ENCODE measurements at places on chromosomes 13 and 19.

- DNase-seq: no peak
Observed at GRCh38 chr13:53159431-53159830, 130.8 kb downstream of the OLFM4 start.

DNA sequence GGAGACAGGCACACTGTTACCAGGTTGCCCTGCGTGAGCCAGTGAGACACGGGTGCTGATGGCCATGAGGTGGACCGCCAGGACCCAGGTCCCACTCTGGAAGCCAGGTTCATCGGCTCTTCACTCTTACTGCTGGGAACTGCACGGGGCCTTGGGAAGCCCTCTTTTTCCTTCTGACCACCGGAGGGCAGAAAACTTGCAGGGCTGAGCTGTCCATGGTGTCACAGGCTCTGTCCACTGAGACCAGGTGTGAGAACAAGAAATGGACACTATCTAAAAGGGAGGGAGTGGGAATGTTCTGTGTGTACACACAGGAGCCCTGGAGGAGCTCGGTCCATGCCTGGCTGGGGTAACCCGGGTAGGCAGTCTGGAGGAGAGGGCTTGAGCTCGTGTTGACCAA, 93.4 kb downstream of the UQCRFS1 start:
- DNase-seq: no peak

DNA sequence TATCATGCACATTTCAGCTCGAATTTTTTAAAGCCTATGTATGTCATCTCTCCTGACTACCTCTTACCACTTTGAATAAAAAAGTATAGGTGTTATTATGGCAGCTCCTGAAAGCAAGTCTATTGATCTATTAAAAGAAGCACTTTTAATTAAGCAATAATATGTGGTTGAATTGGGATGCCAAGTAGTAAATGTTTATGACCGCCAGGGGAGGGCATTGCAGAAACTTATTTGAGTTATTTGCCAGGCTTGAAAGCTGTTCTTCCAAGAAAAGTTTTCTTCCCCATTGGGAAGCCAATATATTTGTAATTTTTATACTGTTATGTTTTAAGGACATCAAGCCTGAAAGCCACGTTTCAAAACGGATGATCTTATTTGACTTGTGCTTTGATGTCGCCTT, 88.1 kb upstream of the SOX21 start:
- DNase-seq: no peak

- DNase-seq: no peak
Observed at GRCh38 chr13:113210833-113211232, 1.4 kb downstream of the CUL4A start.

DNA sequence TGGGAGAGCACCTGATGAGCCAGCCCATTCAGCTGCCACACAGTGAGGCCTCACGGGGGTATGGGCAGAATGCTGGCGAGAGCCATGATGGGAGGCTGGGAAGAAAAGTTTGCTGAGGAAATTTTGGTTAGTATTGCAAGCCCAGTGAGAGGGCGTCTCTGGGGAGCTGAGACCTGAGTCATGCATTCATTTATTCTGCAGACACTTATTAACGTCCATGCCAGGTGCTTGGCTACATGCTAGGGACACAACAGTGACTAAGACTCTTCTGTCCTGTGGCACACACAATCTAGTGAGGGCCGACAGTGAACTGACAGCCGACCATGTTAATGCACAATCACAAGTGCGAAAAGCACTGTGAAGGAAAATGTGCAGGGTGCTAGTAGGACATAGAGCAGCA, 27.2 kb downstream of the WDR62 start:
- DNase-seq: no peak

DNA sequence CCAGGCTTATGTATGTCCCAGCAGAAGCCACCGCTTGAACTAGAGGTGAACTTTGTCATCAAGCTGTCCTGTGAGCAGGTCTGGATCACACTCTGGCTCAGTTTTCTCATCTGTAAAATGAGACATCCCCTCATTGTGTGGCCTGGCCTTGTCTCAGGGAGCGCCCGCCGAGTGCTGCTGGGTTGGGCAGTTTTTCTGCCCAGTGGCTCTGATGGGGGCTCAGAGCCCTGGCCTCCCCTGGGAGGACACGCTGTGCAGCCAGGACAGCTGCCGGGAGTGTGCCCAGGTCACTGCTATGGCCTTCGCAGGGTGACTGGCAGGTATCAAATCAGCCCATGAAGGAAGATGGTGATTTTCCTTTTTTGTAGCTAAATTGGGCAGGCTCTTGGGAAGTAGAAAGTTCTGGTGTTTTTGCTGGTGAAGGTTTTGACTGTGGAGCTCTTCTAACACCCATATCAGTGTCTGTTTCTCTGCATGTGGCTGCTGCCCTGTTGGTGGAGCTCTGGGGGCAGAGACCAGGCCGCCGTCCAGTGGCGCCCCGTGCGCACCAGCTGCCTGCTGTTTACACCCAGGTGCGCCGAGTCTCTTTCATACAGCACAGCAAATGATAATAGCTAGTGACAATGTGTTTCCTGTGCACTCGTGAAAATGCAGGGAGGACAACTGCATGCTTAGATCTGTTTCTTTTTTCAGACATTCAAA, 40.8 kb downstream of the SLC7A9 start:
- peak; percentile 29 for DNase-seq

DNA sequence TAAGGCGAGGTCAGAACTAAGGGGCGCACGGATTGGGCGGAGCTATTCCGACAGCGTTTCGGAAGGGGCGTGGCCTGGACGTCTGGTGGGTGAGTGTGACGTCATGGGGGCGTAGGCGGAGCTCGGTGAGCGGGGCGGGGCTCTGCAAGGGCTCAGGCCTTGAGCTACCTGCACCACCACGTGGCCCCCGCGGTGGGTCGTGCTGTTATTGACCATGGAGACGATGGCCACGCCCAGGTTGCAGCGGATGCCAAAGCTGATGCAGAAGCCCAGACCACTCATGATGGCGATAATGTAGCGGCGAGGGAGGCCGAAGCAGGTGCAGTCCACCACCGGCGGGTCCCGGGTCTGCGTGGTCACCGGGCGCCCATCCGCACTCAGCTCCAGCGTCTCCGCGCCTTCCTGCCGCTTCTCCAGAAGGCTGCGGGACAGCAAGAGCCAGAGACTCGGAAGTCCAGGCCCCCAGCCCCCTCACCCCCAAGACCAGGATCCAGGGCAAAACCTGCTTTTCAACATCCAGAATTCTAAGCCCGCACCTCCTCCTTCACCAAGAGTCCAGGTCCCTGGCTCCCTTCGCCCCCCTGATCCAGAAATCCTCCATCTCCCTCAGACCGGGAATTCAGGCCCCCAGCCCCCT, 4.8 kb downstream of the SLC17A7 start:
- no peak for DNase-seq

DNA sequence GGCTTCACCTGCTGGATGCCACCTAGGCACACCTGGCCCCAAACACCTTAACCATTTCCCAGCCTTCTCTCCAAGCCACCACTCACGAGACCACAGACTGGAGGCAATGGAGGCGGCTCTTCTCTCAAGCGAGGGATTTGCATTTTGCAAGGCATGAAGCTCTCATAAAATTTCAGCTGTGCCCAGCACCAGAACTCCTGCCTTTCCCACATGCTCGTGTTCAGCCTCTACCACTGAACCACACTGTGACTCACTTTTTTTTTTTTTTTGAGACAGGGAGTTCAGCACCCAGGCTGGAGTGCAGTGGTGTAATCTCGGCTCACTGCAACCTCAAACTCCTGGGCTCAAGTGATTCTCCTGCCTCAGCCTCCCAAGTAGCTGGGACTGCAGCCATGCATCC, 10.6 kb downstream of the NANOS3 start:
- DNase-seq: no peak

GRCh38 chr13:46025157-46025556, 27.4 kb downstream of the ZC3H13 start:
- DNase-seq: no peak

DNA sequence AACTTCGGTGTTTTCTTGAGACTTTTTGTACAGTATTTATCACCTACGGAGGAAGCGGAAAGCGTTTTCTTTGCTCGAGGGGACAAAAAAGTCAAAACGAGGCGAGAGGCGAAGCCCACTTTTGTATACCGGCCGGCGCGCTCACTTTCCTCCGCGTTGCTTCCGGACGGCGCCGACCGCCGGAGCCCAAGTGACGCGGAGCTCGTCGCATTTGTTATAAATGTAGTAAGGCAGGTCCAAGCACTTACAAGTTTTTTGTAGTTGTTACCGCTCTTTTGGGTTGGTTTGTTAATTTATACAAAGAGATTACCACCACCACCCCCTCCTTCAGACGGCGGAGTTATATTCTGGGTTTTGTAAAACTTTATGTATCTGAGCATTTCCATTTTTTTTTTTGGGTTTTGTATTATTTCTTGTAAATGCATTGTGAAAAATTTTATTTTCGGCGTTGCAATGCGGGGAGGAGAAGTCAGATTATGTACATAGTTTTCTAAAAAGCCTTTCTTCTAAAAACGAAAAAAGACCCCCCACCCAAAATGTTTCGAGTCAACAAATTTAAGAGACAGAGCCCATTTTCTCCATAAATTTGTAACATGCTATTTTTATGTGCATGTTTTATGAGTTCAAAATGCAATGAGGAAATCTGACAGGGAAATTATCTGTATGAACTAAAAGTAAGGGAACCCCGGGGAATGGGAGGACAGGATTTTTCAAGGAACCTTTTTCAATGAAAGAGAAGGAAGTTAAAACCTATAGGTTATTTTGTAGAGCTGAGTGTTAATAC, 2.3 kb downstream of the SOX1 start:
- peak; percentile 49 for DNase-seq

- DNase-seq: no peak
Observed at GRCh38 chr19:3753631-3754410, 7.7 kb downstream of the APBA3 start.

- DNase-seq: no peak
Observed at GRCh38 chr13:89310943-89311672, 1639.9 kb downstream of the SLITRK5 start.
